Neural progenitor cell (in vitro differentiated cells): ENCODE measurements at places on chromosomes 12 and 14. TPM values are rescaled to one million over a fixed set of nuclear protein-coding genes. Genes with fewer than 3 reads are reported as not detected.
A peak's percentile ranks its signal among the peaks of the same experiment; 100 is the strongest.

The ALDH6A1 gene
- total RNA-seq = 52.0 and 64.0 TPM in 2 replicates

The ZFHX2 gene
- total RNA-seq = 0.90 and 2.2 TPM in 2 replicates

- no peak for DNase-seq
Measured at GRCh38 chr12:28961948-28962384, 187.1 kb upstream of the FAR2 start.

GRCh38 chr14:105439710-105440553, 20.3 kb downstream of the MTA1 start:
- no peak for DNase-seq

GRCh38 chr12:112540021-112540420, 121.3 kb downstream of the PTPN11 start:
- DNase-seq = no peak

GRCh38 chr12:76313299-76313698, 34.9 kb downstream of the BBS10 start:
- no peak for DNase-seq

DNA sequence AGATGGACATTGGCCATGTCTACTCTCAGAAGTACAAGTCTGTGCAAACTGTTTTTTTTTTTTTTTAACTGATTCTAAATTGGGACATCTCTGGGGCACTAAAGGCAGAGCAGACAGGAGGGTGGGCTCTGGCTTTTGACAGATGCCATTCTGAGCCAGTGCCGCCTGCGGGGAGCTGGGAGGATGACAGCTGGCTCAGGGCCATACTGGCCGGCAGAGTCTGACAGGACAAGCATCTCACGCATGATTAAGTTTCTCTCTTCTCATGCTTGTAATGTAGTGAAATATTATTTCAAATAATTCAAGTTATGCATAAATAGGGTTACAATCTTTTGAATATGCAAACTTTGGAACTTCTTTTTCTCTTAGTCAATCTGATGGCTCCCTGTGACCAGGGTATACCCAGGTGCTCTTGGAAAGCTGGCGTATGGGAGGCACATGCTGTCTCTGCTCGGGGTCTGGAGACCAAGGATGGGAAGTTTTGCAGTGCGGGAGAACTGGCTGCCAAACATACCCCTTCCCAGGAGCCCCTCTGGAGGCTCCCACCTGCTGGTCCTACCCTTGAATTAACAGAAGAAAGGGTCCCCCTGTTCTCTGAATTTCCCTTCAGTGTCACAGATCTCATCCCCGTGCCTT, 7.6 kb downstream of the CDCA4 start:
- no peak for DNase-seq

GRCh38 chr14:55689981-55690871, 110.2 kb downstream of the KTN1 start:
- peak; percentile 33 for DNase-seq
